ENCODE measurements at places on chromosomes 16 and 17. TPM values are rescaled to one million over a fixed set of nuclear protein-coding genes. Genes with fewer than 3 reads are reported as not detected.

GRCh38 chr16:84471966-84472365, 32.5 kb downstream of the MEAK7 start:
- DNase-seq = no peak

Gene SDK2
- 0.10 TPM for total RNA-seq

DNA sequence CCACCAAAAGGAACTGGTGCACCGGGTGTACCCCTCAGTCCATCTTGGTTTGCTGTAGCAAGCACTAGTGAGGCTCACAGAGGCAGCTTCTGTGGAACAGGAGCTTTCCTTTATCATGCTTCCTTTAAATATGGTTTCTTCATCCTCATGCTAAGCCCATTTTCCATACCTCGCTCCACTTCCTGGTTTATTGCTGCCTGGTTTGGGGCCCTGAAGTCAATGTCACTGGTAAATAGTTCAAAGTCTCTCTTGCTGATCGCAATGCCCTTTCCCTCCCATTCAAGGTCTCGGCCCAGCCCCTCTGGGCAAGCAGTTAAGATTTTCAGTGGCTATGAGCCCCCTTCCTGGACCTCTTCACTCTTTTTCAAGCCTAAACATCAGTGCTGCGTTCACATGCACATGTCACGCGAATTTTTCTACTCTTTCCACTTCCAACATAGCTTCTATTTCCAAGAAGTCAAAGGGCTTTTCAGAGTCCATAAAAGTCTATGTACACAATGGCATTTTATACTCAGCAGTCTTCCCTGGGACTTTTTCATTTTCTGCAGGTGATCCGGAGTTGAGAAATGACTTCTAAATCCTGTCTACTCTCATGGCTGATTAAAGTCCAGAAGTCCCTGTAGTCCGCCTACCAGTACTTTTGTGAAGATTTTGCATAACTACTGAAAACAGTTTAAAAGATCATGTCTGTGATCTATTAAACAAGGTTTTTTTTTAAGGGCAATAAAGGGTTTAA, 323.8 kb upstream of the ZFHX3 start:
- DNase-seq = no peak

Gene KCNJ2
- 72.6 TPM for total RNA-seq

All from G401 (cell line).